ENCODE measurements at places on chromosomes 2 and 18.

GRCh38 chr2:68127358-68128242, 30.1 kb upstream of the PNO1 start:
- no peak for DNase-seq

DNA sequence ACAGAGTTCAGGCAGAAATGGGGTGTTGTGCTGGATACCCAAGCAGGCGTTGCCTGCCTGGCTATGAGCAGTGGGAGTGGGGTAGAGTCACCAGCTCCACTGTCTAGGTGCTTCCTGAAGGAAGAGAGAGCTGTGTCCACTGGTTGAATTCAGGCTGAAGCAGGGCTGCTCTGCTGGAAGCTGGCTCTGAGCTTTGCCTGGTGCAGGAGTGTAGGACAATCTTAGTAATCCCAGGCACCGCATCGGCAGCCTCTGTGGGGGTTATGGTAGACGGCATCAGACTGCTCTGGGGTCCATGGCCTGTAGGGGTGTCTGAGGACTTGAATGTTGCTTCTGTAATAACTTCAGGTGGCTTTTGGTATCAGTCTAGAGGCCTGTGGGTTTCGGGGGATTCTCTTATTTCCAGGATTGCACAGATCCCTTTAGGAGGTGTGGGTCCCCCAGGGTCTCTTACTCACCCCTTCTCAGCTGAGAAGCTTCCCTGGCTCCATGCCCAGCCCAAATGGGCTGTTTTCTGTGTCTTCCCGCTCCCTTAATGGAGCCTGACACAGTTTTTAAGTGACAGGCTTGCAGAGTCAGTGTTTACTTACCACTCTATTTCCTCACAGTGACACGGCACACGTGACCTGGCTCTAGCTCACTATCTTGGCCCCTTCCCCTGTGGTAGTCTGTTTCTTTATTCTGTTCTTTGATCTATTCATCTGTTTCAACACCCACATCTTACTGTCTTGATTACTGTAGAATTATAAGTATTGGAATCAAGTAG, 644.3 kb downstream of the CBLN2 start:
- no peak for DNase-seq

GRCh38 chr2:218716070-218716469, 5.4 kb downstream of the TTLL4 start:
- DNase-seq = no peak

DNA sequence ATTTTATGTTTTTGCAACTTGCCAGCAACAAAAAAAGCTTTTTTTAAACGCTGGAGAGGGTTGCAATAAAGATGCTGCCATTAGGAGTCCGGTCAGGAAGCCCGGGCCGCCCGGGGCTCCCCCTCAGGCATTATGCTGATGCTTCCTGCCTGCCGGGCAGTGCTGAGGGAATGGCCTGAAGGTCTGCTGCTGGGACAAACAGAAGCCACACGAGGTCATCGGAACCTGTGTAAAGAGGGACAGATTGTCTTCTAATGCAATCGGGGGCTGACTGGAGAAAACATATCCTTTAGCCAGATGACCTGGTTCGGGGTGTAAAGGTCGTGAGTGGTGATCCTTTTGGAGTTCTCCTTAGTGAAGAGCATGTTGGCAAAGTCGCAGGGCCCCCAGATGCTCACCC, 2.3 kb downstream of the IMPA2 start:
- DNase-seq = no peak

GRCh38 chr2:26904839-26905238, 56.9 kb downstream of the DPYSL5 start:
- DNase-seq = no peak

DNA sequence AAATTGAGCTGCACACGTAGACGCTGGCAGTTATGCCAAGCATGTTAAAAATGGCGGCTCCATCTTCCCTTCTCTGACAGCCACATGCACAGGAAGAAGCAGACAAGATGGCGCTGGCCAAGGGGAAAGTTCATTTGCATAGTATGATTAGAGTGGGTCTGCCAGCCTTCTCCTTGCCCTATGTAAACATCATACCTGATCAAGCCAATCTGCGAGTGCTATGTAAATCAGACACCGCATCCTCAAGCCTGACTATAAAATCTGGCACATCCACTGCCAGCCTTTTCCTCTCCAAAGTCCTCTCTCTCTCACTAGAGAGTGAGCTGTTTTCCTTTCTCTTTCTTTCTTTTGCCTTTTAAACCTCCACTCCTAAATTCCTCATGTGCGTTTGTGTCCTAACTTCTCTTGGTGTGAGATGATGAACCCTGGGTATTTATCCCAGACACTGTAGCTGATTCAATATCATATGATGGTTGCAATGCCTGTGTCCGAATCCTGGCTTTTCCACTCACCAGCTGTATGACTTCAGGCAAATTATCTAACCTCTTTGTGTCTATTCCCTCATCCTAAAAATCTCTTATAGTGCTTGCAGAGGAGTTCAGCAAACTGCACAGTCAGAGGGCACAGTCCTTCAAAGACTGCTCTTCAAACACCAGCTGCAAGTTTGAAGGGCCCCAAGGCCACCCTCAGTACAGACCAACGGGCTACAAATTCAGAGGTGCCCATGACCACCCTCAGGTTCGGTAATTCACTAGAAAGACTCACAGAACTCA, 39.3 kb upstream of the ITSN2 start:
- no peak for DNase-seq

DNA sequence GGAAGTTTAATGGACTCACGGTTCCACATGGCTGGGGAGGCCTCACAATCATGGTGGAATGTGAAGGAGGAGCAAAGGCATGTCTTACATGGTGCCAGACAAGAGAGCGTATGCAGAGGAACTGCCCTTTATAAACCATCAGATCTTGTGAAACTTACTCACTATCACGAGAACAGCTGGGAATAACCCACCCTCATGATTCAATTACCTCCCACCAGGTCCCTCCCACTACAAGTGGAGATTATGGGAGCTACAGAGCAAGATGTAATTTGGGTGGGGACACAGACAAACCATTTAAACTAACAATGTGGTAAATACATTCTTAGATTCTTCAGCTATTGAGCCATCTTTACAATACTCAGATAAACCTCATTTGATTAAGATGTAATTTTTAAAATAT, 176.1 kb downstream of the SH3BP4 start:
- DNase-seq = no peak

- no peak for DNase-seq
These were observed 25.6 kb downstream of the HADHB start for GRCh38 chr2:26270373-26270772.

GRCh38 chr2:144270951-144271350, 249.0 kb downstream of the ZEB2 start:
- DNase-seq = no peak

GRCh38 chr2:199596549-199596948, 138.8 kb upstream of the SATB2 start:
- no peak for DNase-seq

- no peak for DNase-seq
These were observed 128.2 kb downstream of the KCNH7 start for GRCh38 chr2:162710287-162710890.

- no peak for DNase-seq
These were observed 18.4 kb downstream of the STK25 start for GRCh38 chr2:241489733-241490680.

DNA sequence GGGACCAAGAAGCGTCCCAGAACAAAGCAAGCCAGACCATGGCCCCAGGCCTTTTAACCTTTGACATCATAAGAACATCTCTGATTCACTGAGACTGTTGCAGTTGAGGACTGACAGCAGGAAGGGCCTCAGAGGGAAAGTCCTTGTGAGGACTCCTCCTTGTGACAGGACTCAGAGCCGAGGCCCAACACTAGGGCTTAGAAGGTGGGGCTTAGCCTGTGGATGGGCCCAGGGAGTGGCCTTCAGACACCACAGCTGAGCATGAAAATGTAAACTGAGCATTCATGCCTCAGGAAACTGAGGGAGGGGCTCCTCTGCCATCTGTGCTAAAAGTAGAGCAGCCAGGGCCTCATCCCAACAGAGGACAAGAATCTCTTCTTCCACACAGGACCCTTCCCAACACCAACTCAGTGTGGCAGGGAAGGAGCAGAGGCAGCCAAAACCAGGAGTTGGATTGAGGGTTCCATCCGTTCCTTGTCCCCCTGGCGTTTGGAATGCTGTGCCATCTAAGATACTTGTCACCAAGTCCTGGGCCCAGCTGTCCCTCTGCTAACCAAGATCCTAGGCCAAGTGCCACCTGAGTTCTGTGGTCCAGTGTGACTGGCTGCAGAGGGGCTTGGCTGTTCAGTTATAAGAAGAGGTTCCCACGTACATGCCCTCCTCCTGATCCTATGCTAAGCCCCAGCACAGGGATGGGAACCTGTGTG, 37.5 kb upstream of the CAB39 start:
- DNase-seq = no peak

DNA sequence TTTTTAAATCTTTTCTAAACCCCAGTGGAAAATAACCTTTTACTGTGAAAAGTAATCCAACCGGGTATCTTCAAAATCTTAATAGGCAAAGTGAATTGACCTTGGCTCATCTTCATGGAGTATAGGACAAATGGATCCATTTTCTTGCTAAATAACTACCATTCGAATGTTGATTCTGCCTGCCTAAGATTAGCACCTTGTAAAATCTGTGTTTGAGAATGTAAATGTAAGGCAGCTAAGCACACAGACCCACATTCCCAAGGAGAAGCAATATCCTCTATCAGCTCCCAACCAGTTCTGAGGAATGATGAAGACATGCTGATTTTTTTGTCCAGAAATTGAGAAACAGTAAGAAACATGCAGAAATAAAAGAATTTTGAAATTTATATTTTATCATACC, 509.8 kb upstream of the SMIM21 start:
- no peak for DNase-seq

- no peak for DNase-seq
These were observed 18.9 kb downstream of the TTR start for GRCh38 chr18:31610286-31611205.

- DNase-seq = no peak
These were observed 79.1 kb upstream of the SEC11C start for GRCh38 chr18:59060551-59060950.

DNA sequence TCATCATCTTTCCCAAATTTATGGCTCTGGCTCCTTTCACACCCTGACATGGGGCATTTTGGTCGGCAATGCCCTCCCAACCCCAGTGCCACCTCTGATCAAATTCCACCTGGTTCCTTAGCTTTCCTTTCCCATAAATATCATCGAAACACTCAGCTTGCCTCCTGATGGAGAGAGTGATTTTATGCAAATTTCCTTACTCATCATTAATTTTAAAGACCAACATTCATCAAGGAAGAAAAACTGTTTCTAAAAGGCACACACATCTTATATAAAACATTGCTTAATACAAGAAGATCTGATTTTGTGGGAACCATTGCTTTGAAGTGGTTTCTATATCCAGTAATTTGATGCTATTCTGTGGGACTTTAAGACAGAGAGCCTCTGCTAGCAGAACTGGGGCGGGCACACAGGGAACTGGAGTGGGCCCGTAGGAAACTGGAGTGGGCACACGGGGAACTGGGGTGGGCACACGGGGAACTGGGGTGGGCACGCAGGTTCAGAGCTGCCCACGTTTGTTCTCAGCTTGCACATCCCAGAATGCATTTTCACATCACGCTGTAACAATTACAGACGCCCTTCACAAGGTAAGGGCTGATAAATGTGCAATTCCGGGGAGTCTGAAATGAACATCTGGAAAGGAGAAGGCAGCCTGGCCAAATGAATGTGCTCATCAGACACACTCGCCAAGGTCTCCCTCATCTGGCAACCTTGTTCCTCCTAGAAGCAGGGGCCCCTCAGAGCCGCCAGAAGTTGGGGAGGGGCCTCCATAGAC, 174.2 kb downstream of the RTP5 start:
- no peak for DNase-seq

DNA sequence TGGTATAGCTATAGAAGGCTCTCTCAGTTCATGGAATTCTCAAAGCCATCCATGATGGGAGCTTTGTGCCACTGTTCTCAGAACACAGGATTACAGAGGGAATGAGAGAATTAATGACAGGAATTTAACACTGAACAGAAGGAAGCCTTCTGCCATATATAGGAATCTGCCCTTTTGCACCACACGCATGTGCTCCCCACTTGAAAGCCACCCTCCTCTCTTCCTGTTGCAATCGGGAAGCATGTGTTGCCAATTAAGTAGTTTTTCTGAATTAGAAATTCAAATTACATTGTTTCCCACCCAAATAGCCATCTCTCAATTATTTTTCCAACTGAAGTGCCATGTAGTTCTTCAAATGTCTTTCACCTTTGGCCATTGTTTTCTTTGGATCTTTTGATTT, 71.3 kb downstream of the C1D start:
- no peak for DNase-seq

- no peak for DNase-seq
These were observed 15.7 kb upstream of the TEX51 start for GRCh38 chr2:126882736-126883665.

DNA sequence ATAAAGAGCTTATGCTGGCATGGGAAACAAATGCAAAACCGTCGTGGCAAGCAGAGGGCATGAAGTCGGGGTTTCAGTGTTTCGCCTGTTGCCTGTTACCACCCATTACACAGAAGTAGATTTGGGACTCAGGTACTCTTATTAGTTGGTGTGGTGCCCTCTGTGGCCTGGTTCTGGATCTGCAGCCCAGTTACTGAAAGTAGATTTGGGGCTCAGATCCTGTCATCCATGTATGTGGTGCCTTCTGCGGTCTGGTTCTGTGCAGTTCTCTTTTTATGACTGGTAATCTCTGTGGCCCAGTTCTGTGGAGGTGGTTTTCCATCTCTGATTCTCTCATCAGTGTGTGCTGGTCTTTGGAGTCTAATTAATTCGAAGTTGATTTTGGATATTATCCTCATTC, 45.2 kb downstream of the ADNP2 start:
- no peak for DNase-seq

- DNase-seq = no peak
These were observed 56.5 kb upstream of the ATL2 start for GRCh38 chr2:38433607-38433975.

DNA sequence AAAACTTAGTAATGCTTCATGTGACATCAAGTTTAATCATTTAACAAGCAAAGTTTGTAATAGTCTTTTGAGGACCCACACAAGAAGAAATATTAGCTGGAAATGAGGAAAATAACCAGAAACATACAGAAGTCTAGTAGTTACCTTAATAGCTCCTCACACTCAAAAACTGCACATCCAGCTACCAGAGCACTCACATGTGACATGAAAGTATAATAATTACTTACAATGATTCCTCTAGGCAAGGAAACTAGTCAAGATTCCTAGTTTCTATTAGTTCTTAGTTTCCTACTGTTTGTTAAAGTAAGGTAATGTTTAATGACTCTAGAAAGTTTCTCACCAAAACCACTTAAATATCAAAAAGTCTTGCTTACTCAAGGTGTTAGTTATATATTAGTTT, 335.8 kb downstream of the RAD51AP2 start:
- no peak for DNase-seq

GRCh38 chr18:63253014-63253413, 66.6 kb downstream of the BCL2 start:
- no peak for DNase-seq

GRCh38 chr2:85674417-85674816, 6.4 kb upstream of the SFTPB start:
- no peak for DNase-seq

- DNase-seq = no peak
These were observed 70.8 kb upstream of the NOSTRIN start for GRCh38 chr2:168731616-168732015.

GRCh38 chr2:46684661-46685060, 205.3 kb downstream of the TMEM247 start:
- no peak for DNase-seq

Data from nucleus accumbens (tissue), 56 donors.